ENCODE measurements at places on chromosomes 6 and 20.

GRCh38 chr20:8255945-8256632, 124.0 kb downstream of the PLCB1 start:
- no peak for DNase-seq

- no peak for DNase-seq
Measured at GRCh38 chr6:92369309-92369708, 1050.0 kb downstream of the EPHA7 start.

GRCh38 chr6:167311286-167311685, 13.6 kb upstream of the TTLL2 start:
- no peak for DNase-seq

- no peak for DNase-seq
Measured at GRCh38 chr6:125747589-125748405, 1.6 kb upstream of the HEY2 start.

- DNase-seq: no peak
Measured at GRCh38 chr6:40148882-40149573, 214.8 kb upstream of the MOCS1 start.

- no peak for DNase-seq
Measured at GRCh38 chr6:116933485-116933884, 56.4 kb downstream of the RFX6 start.

Measured in T-helper 1 cell (primary cell).